Activated CD4-positive, alpha-beta T cell treated with anti-CD3 and anti-CD28 coated beads, Interleukin-2, Interleukin-4, amounts not matched to agents 100 ng/mL and 50 ng/mL, durations not matched to agents 16 hours and 8 hours (primary cell): ENCODE measurements at places on chromosomes 16 and 17.

- peak; percentile 14 for DNase-seq
Observed at GRCh38 chr17:77692571-77693161, 265.8 kb upstream of the TNRC6C start.

DNA sequence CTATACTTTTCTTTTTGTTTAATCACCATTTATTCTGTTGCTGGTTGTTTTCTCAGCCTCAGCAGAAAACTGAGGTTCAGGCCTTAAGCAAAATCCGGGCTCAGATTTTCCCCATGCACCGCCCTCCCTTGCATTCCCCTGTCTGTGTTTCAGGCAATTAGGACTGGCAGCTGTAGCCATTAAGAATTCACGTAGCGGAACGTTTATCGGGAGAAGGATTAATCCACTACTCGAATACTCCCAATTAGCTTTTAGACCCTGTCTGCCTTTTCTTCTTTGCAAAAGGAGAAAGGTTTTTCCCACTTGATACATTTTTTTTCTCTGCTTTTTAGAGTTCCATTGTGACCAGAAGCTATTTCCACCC, 173.1 kb downstream of the RPTOR start:
- no peak for DNase-seq

- DNase-seq, result no peak
Observed at GRCh38 chr16:89173174-89173921, 1.8 kb downstream of the CDH15 start.

- DNase-seq, result no peak
Observed at GRCh38 chr16:56637814-56638750, at the start of gene MT1A. TSS of gene MT1A (plus strand) at chr16:56638666. CDS start at chr16:56638739, 73 bp downstream.

GRCh38 chr17:5788266-5788900, 204.1 kb upstream of the NLRP1 start:
- no peak for DNase-seq
